Activated T-cell treated with anti-CD3 and anti-CD28 coated beads for 24 hours (primary cell): ENCODE measurements at places on chromosomes 1 and 21.

GRCh38 chr1:96882096-96882495 is 160.5 kb downstream of the PTBP2 start:
- no peak for DNase-seq

- peak; percentile 69 for DNase-seq
Observed at GRCh38 chr1:209769171-209769904, 13.5 kb downstream of the TRAF3IP3 start.

- DNase-seq, result no peak
Observed at GRCh38 chr1:236753516-236753915, 41.6 kb upstream of the MTR start.

GRCh38 chr1:61572046-61572445 is 152.9 kb downstream of the TM2D1 start:
- no peak for DNase-seq

DNA sequence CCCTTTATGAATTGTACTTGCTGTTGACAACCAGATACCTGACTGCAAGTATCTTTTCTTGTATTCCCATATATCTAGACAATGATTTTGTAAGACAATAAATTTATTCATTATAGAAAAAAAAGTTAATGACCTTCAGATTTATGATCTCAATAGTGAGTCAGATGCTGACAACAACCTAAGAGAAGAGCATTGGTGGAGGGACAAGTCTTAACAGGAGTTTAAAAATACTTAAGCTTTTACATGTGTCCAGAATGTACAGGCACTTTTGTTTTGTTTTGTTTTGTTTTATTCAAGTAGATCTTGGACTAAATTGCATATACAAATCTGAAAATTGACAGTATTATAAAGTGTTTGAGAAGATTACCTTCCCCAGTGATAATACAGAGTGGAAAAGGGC is 1544.6 kb upstream of the B3GALT2 start:
- DNase-seq, result no peak

- DNase-seq, result no peak
Observed at GRCh38 chr21:31988492-31989290, 115.9 kb downstream of the HUNK start.

GRCh38 chr21:35473496-35473895 is 424.4 kb upstream of the RUNX1 start:
- DNase-seq, result no peak

- DNase-seq, result no peak
Observed at GRCh38 chr1:94873520-94874351, 53.2 kb downstream of the CNN3 start.

- DNase-seq, result no peak
Observed at GRCh38 chr1:110056776-110057175, 13.7 kb downstream of the ALX3 start.

GRCh38 chr1:41766546-41766945 is 152.2 kb downstream of the HIVEP3 start:
- DNase-seq, result no peak

GRCh38 chr1:245894843-245895242 is 612.2 kb downstream of the SMYD3 start:
- DNase-seq, result no peak

- peak; percentile 92 for DNase-seq
Observed at GRCh38 chr1:206612129-206612876, at the start of gene EIF2D. EIF2D (minus strand) TSS chr1:206612465; CDS start chr1:206612342, 123 bp downstream.

DNA sequence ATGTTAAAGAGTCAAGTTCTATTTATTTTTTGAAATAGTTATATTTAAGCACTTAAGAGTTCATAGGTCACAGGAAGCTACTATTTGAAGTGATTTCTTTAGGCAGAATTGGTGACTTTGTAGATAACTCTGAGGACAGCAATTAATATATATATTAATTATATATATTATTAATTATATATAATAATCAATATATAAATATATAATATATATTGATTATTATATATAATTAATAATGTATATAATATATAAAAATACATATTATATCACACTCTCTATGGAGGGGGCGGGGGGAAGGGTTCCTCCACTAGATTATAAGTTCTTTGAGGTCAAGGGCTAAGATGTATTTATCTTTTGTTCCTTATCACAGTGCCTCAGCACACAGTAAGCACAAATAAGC is 308.6 kb downstream of the KCTD3 start:
- DNase-seq, result no peak

GRCh38 chr1:201792534-201793305 is 36.2 kb upstream of the IPO9 start:
- DNase-seq, result peak; percentile 26

DNA sequence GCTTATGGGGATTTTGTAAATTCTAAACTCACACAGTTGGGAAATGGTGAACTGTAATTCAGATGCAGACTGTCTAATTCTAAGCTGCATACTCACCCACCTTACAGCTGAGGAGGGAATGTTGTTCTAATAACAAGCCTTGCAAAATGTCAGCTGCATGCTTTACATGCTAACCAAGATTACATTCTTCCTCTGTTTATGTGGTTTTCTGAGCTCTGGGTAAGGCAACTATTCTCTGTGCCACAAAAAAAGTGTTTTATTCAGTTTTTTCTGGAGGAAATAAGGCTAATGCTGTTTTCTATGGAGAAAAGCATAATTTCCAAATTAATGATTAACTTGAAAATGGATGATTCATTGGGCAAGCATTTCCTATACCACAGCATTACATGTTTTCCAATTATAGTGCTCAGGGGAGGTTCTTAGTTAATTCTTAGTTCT is 64.9 kb downstream of the RGS13 start:
- no peak for DNase-seq

- no peak for DNase-seq
Observed at GRCh38 chr1:178954325-178954690, 71.4 kb upstream of the FAM20B start.

DNA sequence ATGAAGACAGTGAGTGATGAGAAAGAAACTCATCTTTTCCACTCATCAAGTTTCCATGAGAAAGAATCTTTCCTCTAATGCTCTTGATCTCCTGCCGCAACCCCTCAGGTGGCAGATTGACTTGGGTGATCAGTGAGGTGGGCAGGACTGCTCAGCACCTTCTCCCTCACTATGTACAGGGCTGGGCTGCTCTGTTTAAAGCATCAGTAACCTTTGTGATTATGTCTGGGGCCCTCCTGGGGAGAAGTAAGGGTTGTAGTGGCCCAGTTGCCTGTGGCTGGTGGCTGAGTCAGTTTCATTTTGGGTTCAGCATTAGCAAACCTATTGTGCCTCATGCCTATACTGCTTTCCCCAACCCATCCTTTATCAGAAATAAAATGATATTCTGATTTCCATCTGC is 366.0 kb downstream of the TTLL7 start:
- DNase-seq, result peak; percentile 15
